ENCODE measurements at places on chromosomes 12 and 14.

GRCh38 chr12:1939801-1940607 is 21.6 kb upstream of the CACNA2D4 start:
- DNase-seq = peak; percentile 90

- no peak for DNase-seq
These were observed 142.7 kb downstream of the RAD51B start for GRCh38 chr14:67962215-67962644.

DNA sequence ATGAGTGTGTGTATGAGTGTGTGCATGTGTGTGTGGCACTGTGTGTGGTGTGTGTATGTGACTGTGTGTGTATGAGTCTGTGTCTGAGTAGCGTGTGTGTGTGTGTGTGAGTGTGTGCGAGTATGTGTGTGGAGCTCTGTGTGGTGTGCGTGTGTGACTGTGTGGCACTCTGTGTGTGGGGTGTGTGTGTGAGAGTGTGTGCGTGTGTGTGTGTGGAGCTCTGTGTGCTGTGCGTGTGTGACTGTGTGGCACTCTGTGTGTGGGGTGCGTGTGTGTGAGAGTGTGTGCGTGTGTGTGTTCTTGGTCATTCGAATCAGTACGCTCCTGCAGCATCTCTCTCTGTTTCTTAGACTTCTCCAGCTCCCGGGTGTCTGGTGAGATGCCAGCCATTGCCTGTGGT is 76.9 kb upstream of the TMEM132C start:
- no peak for DNase-seq

DNA sequence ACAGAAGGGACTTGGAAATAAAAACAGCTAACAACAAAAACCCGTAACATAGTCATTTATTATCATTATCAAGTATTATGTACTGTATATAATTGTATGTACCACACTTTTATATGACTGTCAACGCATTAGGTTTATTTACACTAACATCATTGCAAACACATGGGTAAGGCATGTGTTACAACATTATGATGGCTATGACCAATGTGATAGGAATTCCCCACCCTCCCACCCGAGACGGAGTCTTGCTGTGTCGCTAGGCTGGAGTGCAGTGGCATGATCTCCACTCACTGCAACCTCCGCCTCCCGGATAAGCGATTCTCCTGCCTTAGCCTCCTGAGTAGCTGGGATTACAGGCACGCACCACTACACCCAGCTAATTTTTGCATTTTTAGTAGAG is 82.6 kb downstream of the ERC1 start:
- DNase-seq = no peak

DNA sequence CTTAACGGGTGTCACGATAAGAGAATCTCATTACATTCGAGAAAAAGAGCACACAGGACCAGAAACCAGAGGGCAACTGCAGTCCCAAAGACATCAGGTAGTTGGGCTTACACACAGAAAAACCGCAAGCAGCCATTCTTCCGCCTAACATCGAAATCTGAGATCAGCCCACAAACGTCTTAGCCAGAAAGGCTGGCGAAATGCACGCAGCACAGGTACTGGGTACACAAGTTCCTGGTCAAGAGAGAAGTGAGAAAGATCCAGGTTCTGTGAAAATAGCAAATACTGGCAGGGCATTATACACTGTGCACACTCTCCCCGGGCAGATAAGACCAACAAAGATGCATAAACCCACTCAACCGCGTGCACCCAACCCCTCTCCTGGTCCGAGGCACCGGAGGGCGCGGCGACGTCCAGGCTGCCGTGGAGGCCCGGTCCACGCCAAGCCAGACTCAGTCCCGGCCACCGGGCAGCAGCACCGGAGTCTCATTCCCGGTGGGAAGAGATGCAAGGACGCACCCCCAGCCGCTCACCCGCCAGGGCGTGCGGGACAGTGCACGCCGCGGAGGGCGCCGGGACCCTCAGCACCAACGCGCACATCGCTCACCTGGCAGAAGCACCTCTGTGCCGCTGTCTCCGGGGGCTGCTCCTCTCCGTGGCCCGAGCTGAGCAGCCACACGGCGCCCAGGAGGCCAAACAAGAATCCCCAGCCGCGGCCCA is 437 bp downstream of the ERO1A start:
- peak; percentile 44 for DNase-seq

GRCh38 chr12:125406131-125406530 is 340.9 kb downstream of the AACS start:
- DNase-seq = no peak

DNA sequence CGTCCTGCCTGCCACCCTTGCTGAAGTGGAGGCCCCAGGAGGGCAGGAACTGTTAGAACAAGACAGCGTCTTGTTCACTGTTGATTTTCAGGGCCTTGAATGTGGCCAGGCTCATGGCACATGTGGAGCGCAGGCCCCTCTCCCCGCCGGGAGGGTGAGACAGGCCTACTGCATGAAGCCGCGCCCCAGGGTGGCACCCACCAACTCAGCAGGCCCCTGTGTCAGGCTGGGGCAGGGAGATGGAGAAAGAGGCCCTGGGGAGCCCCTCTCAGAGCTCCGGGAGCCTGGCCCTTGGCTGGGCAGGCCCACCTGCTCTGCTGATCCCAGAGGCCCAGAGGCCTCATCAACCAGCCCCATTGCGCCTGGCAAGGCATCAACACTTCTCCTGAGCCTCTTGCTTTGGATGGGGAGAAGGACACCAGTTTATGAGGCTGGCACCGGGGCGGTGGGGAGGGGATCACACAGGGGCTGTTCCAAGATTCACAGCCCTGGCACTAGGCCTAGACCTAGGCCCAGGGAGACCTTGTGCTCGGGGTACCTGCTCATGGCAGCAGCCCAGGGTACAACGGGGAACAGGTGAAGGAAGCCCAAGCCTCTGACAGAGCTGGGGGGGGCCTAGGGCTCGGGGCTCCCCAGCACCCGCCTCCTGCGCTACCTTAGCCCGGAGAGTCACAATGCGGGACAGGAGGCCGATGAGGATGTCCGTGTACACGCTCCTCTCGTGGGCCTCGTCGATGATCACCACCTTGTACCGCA is 18.1 kb downstream of the DHX37 start:
- no peak for DNase-seq

DNA sequence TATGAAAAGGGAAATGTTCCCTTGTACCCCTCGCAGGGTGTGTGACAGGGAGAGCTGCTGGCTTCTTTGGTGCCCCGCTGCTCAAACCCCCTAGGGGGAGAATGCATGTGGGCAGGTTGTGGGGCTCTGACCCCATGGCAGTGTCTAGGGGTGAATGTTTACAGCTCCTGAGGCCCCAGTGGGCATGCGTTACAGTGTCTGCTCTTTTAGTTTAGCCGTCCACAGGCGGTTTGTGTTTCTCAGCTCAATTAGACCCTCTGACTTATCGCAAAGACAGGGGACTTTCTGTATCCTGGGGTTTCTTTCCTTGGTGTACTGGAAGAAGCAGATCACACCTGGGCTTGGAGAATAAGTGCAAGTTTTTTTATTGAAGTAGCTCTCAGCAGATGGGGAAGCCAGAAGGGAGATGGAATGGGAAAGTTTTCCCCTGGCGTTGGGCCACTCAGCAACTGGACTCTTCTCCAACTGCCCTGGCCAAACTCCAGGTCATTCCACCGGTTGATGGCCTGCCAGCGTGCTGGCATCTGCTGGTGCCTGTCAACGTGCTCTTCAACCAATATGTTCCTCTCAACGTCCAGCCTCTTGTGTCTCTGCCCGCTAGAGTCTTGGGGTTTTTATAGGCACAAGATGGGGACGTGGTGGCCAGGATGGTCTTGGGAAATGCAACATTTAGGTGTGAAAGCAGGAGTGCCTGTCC is 720.9 kb downstream of the FSCB start:
- DNase-seq = no peak

DNA sequence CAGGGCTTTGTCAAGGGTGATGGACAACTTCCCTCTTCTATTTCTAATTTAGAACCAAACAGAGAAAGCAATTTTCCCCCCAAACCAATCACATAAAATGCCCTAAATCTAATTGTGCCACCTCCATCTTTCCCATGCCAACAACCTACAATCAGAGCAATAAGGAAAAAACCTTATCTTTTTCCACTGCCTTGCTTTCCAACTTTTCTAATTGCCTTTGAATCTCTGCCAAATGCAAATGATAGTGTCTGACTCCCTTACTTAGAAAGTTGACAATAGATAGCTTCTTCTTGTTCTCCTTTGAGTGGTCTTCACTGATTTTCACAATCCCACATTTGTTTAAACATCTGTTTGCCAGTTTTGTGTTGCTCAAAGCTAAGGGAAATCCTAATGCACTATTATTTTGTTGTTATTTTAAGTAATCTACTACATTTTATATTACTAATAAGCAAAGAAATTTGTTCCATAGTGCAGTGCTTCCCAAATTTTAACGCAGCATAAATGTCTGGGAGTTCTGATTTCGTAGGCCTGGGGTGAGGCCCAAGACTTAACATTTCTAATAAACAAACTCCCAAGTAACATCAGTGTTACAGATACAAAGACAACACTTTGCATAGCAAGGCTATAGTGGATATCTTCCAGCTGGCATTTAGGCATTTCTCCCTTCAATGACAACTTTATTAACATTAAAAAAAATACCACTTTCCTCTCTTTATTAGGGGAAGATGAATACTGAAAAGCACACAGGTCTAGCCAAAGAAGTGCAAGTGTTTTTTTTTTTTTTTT is 696.3 kb upstream of the USP15 start:
- no peak for DNase-seq

DNA sequence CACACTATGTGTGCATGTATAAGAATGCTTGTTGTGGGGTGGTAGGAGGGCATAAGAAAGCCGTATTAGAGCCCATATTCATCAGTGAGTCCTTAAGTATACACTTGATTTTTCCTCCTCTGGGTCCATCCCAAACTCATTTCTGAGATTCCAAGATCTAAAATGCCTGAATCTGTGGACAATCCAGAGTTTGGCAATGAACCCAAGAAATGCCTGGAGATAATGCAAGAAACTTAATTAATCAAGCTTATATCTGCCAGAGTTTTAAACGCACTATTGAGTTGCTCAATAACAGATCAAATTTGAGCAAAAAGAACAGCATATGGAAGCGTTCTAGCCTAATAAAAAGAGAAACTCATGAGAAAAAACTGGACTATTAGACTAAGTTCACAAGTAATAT is 143.4 kb upstream of the NAV3 start:
- no peak for DNase-seq

- no peak for DNase-seq
These were observed 33.0 kb downstream of the RNF34 start for GRCh38 chr12:121432740-121433480.

All from GM03348 (cell line).